ENCODE measurements at places on chromosomes 11 and 22.

DNA sequence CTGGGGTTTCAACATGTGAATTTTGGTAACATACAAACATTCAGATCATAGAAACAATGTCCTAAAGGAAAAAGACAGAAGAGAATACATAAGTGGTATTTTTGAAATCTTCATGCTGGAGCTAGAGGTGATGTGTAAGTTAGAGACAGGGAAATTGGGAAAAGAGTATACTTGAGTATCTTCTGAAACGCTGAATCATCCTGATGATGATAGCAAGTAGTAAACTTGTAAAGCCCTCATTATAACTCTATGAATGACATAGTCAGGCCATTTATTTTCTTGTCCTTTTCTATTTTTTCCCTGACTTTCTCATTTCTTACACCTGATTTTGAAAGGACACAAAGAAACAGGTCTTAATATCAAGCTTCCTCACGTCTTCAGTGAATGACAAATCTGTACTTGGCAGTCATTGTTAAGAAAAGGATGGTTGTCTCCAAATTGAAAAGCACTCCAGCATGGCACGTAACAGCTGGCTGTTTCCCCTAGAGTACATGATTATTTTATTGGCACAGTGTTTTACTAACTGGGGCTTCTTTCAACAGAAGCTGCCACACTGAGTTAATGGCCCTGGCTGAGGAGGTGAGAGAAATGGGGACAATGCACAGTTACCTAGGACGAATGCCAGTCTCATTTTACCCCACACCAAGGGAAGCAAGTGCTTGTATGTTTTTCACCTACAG, 140.7 kb upstream of the CTSC start:
- no peak for DNase-seq

GRCh38 chr22:49738566-49738965, 89.1 kb downstream of the BRD1 start:
- no peak for DNase-seq

GRCh38 chr11:76762356-76762752, 20.8 kb upstream of the TSKU start:
- no peak for DNase-seq

DNA sequence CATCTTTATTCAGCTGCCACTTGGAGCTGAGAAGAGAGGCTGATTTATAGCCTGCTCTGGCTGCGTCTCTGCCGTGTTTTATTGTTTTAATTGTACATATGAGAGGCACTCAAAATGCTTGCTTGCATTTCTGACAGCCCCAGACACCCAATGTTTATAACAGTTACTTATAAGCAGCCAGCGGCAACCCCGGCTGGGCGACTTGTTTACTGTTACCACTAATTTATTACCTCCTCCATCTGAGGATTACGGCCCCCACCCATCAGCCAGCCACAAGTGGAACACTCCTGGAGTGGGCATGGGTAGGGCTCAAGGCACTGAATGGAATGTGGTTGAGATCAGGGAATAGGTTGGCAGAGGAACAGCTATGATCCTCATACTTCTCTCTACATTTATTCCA, 61.2 kb downstream of the CLPB start:
- no peak for DNase-seq

- DNase-seq = no peak
Measured at GRCh38 chr11:84894666-84895065, 732.5 kb downstream of the DLG2 start.

All from fibroblast of skin of right biceps (primary cell).